Hypothalamus (tissue), 51 donors: ENCODE measurements at places on chromosomes 4 and X.

- no peak for DNase-seq
Measured at GRCh38 chrX:12383196-12383595, 244.9 kb downstream of the FRMPD4 start.

- DNase-seq = no peak
Measured at GRCh38 chr4:168095776-168096406, 3.6 kb downstream of the ANXA10 start.

- no peak for DNase-seq
Measured at GRCh38 chrX:15856636-15857035, 2.0 kb upstream of the AP1S2 start.

DNA sequence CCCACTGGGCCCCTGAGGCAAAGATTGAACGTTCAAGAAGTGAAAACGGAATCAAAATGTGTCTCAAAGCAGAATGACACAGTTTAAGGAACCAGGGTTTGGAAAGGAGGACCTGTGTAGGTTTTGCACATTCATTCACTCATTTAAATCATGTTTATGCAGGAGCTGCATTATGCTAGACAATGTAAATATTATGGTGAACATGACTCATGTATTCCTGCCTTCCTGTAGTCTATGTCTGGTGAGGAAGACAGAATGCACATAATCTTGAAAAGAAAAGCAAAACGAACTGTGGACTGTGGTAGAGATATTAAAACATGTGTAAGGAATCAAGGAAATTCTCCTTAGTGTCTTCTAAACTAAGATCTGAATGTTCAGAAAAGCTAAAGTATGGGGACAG lies 311.8 kb upstream of the SMIM31 start:
- DNase-seq = no peak

DNA sequence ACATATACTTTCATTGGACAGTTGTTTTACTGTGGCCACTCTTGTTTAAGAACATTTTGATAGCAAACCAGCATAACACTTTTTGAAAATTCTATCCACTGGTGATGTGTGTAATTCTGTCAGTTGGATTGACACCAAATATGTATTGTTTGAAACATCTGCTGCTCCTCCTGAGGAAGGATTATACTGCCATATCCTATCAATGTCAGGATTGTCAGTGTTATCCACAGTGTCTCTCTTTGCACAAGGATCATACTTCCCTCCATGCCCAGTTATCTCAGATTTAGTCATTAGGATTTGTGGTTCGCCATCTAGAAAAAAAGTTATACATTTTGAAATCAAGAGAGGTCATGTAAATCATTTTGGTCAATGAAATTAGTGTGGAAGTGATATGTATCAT lies 1859.6 kb downstream of the C4orf33 start:
- no peak for DNase-seq

- no peak for DNase-seq
Measured at GRCh38 chr4:113083346-113083745, 33.9 kb downstream of the ANK2 start.

- no peak for DNase-seq
Measured at GRCh38 chrX:18557879-18558278, 114.0 kb downstream of the RS1 start.

GRCh38 chrX:128396601-128397000 lies 344.4 kb upstream of the ACTRT1 start:
- no peak for DNase-seq

DNA sequence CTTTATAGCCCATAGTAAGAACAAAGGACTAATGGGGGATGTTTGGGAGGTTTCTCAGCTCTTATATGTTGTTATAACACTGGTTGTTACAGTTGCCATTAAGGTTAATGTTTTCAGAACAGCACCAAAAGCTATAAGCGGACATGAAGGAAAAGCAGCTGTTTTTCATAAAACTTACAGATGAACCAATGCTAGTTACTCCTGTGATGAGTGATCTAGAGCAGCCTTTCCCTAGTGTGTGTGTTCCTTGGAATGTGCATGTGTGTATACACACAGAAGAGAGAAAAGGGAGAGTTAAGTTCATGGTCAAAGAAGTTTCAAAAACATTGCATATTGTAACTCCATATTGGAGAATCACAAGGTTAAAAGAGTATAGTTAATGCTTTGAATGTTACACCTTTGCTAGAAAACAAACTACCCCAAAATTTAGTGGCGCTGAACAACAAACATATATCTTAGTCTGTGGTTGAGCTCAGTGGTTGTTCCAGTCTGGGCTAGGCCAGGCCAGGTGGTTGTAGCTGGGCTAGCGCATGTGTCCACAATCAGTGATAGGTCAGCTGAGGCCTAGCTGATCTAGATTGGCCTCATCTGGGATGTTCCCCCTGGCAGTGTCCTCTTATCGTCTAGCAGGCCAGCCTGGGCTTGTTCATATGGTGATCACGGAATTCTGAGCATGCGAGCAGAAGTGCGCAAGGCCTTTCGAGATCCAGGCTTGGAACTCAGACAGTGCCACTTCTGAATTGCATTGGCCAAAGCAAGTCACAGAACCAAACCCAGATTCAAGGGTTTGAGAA lies 151.0 kb downstream of the NHS start:
- no peak for DNase-seq

GRCh38 chr4:158895797-158896576 lies 127.2 kb downstream of the FNIP2 start:
- no peak for DNase-seq

- no peak for DNase-seq
Measured at GRCh38 chr4:114921790-114922591, 191.4 kb downstream of the NDST4 start.

DNA sequence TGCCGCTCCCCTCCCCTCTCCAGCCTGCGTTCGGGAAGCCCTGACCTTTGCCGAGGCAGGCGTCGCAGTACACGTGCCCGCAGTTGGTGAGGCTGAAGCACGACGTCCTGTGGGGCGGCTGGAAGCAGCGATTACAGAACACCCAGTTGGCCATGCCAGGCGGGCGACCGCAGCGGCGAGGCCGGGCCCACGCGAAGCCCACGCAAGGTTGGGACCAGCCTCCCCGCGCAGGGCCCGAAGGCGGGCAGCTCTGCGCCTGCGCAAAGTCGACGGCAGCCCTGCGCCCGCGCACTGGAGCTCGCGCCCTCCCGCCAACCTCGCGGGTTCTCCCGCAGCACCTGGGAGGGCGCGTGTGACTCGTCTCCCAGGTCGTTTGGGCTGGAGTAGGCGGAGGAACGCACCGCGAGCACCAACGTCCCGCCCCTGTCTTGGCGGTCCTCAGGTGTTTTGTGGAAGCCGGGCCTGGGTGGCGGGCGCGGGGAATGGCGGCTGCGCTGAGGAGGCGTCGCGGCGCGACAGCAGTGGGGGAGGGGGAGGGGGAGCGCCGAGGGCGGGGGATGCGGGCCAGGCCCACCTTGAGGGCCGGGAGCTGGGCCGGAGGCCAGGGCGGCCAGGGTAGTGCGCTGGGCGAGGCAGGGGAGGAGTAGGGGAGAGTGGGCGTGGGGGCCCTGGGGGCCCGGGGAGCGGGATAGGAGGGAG lies at the start of gene RNF212:
Gene RNF212, minus strand, starts transcription at position 254 of the 699 bp plus-strand sequence. Its CDS starts 100 bp downstream, at position 154.
- DNase-seq = no peak

DNA sequence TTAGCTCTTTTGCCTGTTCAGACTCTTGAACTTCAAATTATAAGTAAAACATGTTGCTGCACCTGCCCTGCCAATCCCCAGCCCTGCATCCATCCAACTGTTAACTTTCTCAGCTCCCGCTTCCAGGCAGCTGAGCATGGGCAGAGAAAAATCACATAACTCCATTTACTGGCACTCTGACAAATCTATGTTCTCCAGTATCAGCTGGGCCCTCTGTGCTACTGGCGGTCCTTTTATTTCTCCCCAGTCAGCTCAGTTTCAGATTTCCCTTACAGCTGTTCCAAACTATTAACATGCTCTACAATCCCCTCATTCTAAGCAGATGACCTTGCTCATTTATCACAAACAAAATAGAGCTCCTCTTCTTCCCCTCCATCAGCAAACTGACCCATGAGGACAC lies 240.4 kb upstream of the TET2 start:
- no peak for DNase-seq

DNA sequence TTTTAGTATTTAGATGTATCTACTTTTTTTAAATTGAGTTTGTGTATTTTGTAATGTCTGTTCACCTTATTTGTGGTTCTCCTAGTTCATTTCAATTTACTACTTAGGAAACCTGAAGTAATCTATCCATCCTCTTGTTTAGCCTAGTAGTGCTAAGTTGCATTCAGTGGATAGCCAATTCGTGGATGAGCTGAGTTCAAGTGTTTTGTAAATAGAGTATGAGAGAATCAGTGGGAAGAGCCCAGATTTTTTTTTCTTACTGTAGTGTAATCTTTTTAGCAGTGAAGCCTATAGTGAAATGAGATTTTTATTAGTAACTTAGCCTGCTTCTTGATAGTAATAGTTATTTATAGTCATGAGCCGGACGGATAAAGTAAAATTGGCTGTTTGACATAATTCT lies 21.7 kb downstream of the STAG2 start:
- DNase-seq = no peak

DNA sequence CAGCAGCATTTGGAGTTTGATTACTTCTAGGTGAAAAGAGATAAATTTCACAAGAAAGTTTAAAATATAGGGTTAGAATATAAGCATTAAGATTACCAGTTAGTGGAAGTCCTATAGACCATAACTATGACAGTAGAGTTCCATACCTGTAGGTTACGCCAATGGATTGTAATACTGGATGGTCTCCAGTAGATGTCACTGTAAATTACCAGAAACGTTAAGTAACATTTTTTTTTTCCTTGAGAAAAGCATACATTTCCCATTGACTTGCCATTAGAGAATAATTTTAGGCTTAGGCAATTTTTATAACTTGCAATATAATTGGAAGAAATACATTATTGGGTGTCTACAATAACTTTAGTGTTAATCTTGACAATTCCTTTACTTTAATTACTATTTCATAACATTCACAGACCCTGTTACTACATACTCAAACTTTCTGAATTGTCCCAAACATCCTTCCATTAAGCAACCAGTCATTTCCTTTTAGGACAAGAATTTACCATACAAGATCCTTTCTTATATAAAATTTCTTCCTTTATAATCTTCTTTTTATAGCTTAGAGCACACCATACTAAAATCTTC lies 304.1 kb upstream of the TECRL start:
- no peak for DNase-seq

DNA sequence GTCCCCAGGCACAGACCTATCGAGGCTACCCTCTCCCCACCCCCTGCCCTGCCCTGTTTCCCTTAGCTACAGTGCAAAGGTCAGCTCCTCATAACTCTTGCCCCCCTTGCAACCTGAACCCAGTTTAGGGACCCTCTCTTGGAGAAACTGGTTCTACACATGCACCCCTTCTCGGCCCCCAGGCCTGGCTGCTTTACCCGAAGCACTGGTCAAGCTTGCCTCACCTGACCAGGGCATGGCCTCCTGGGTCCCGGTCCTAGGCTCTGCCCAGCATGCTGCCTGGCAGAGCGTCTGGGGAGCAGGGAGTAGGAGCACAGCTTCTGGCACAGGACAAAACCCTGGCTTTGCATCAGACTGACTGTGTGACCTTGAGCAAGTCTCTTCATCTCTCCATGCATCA lies 28.0 kb downstream of the ZNF185 start:
- no peak for DNase-seq

- DNase-seq = no peak
Measured at GRCh38 chr4:14289708-14290107, 662.2 kb upstream of the BOD1L1 start.

- no peak for DNase-seq
Measured at GRCh38 chr4:158371158-158371557, 150.5 kb upstream of the RXFP1 start.

- DNase-seq = no peak
Measured at GRCh38 chr4:6573551-6573950, 1.4 kb upstream of the MAN2B2 start.

DNA sequence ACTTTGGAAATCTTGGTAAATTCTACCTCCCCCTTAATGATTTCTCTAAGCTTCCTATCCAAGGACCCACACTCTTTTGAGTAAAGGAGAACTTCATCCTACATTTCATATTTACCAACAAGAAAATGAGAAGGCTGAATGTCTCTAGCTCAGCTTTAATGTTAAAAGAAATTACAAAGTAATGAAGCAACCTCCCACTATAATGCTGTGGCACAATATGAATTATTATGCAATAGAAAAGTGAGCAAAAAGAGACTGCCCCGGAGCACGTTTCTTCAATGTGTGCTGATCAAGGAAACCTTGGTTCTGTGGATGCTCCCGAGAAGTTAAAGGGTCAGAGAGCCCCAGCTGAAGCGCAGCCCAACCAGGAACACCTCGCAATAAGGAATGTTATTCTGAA lies 9.1 kb upstream of the TBC1D1 start:
- no peak for DNase-seq

- DNase-seq = no peak
Measured at GRCh38 chrX:69568828-69569227, 47.1 kb upstream of the EDA start.

DNA sequence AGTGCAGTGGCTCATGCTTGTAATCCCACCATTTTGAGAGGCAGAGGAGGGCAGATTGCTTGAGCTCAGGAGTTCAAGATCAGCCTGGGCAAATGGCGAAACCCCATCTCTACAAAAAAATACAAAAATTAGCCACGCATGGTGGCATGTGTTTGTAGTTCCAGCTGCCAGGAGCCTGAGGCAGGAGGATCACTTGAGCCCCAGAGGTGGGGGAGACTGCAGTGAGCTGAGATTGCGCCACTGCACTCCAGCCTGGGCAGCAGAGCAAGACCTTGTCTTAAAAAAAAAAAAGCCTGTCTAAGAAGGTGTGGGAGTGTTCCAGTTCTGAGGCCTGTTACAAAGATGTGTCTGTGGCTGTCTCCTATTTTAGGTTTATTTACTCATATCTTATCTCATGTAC lies 38.0 kb downstream of the PI4K2B start:
- no peak for DNase-seq

- no peak for DNase-seq
Measured at GRCh38 chr4:14952352-14952751, 49.9 kb upstream of the CPEB2 start.

DNA sequence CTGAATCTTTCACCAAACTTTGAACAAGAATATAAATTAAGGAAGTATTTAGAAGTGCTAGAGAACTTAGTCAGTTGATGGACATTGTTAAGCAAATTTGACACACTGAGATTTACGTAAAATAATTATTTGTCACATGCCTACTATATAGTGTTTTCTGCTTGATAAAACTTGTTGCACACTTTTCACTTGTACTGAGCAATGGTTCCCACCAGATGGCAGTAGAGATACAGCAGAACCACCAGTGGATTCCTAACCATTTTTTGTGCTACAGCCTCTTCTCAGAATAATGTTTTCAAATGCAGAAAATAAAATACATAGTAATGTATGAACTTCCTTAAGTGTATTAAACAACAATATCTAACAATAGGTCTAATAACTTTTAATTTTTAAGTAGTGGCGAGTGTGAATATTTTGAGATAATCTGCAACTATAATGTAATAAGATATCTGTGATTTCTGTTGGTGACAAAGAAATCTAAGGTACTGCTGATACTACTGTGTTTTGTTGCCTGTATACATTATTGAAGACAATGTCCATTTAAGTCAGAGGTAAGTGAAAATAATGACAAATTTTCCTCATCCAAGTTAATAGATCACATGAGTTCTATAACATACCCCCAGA lies 81.2 kb downstream of the APOOL start:
- no peak for DNase-seq

GRCh38 chrX:138946926-138947325 lies 235.4 kb upstream of the FGF13 start:
- DNase-seq = no peak
